NCI-H460 (cell line): ENCODE measurements at places on chromosomes 2 and 18. TPM values are rescaled to one million over a fixed set of nuclear protein-coding genes. Genes with fewer than 3 reads are reported as not detected.

TRABD2A gene
- 2.2 and 2.6 TPM in 2 replicates for total RNA-seq

AQP4 gene
- total RNA-seq, result not detected in 2 replicates

EEF1B2 gene
- 1,212 and 1,353 TPM in 2 replicates for total RNA-seq

CGREF1 gene
- total RNA-seq, result 43.2 and 45.2 TPM in 2 replicates

ILKAP gene
- total RNA-seq, result 24.2 and 25.3 TPM in 2 replicates

DNA sequence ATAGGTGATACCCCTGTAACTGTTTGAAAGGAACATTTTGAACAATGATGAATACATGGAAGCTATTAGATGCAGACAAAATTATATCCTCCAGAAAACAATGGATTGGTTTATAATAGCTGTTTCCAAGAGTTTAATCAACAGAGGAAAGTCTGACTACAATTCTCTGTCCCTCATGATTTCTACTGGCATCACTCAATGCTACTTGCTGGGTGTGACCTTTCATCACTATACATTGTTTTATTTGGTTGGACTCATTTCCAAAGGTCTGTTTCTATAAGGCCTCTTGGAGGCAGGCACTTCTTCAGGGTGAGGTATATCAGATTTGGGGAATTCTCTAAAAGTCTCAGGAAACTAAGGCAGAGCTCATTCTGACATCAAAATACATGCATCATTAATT lies 636.1 kb upstream of the SLC8A1 start:
- DNase-seq, result no peak

- no peak for DNase-seq
Observed at GRCh38 chr2:181848261-181848886, 43.2 kb upstream of the ITPRID2 start.

- DNase-seq, result peak; percentile 58
Observed at GRCh38 chr2:172704072-172704936, 31.3 kb upstream of the RAPGEF4 start.

DNA sequence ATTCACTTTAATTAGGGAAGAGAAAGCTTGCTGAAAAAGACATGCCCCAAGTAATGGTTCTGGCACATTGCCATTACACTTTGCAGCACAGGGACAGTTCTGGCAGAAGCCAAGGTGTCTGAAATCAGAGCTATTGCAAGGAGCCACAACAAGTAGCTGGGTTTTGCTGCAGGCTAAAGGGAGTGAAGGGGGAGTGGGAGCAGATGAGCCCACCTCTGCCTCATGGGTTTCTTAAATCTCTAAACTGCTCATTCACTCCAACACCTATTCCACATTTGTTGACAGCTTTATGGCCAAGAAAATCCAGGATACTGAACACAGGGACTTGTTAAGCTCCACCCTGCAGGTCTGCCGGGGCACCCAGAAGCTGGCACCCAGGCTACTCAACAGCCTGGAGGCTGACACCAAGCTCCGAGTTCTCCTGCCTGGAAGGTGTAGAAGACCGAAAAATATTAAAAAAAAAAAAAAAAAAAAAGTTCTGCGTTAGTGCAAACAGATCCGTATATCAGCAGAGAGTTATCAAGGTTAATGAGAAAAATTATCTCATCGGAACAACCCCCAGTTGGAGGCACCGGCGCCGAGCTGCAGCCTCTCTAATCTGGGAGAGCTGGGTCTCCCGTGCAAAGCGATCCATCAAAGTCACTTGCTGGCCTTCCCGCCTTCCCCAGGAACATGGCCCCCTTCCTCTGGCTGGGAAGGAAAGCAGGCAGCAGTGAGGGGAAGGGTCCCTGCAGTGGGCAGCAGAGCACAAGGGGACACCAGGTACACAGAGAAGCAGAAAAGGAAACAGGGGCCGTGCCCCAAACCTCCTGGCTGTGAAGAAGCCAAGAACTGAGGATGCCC lies 123.7 kb downstream of the HNMT start:
- no peak for DNase-seq

DNA sequence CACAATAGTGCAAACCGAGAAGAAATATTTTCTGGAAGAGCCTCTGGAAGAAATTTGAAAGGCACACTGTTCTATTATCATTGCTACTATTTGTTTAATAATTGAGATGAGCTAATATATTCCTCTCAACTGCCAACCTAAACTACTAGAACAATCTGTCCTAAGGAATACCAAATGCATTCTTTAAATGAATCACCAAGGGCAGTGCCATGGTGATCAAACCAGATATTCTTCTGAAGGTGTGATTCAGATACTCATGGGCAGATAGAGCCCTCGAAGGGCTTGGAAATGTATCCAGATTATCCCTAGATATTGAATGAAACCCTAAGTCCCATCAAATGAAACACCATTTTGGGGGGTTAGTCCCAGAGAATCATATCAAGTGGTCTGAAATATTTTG lies 76.6 kb downstream of the FIGN start:
- DNase-seq, result no peak

DNA sequence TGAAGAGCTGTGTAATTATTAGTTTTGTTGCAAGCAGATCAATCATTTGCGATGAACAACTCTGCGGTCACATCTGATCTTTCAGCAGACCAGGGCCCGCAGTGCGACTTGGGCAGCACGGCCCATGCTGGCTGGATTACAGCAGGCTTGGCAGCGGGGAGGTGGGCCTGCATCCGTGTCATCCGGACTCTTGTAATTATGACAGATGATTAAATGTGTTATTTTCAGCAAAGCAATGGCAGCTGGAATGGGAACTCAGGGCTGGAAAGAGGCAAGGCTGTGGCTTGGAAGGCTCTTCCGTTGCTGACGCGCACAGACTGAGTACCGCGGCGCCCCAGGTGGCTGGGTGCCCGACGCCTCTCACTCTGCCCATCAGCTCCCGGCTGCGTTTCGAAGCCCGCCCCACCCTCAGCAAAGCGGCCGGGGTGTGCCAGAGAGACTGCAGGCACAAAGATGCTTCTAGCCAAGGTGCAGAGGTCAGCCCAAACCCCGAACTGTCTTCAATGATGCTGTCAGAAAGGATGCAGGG lies 397.4 kb upstream of the SALL3 start:
- DNase-seq, result no peak

GRCh38 chr2:197167608-197168314 lies 142.8 kb downstream of the ANKRD44 start:
- DNase-seq, result no peak
